ENCODE measurements at places on chromosomes 3 and 15. TPM values are rescaled to one million over a fixed set of nuclear protein-coding genes. Genes with fewer than 3 reads are reported as not detected.

FBLN2 gene
- total RNA-seq: 3.6 TPM

MESP2 gene
- 0.54 TPM for total RNA-seq

CCDC9B gene
- 20.2 TPM for total RNA-seq

RTP1 gene
- total RNA-seq: not detected

BLM gene
- total RNA-seq: 11.7 TPM

EPHA3 gene
- not detected for total RNA-seq

PLSCR4 gene
- 6.5 TPM for total RNA-seq

SERPINI1 gene
- 2.4 TPM for total RNA-seq

SLC22A14 gene
- total RNA-seq: 0.03 TPM

SHQ1 gene
- 17.5 TPM for total RNA-seq

GNL3 gene
- total RNA-seq: 148 TPM

ADGRG7 gene
- total RNA-seq: not detected

AKAP13 gene
- 57.8 TPM for total RNA-seq

ROBO2 gene
- total RNA-seq: not detected

DPP8 gene
- 19.9 TPM for total RNA-seq

GCSAM gene
- total RNA-seq: not detected

POPDC2 gene
- total RNA-seq: 0.25 TPM

SLC9C1 gene
- total RNA-seq: not detected

ZNF660 gene
- not detected for total RNA-seq

PIK3R4 gene
- 23.1 TPM for total RNA-seq

ANKUB1 gene
- total RNA-seq: 0.06 TPM

FBXO40 gene
- not detected for total RNA-seq

TTLL13 gene
- 0.09 TPM for total RNA-seq

PIF1 gene
- total RNA-seq: 19.2 TPM

LRRK1 gene
- total RNA-seq: 17.8 TPM

ZNF80 gene
- not detected for total RNA-seq

All from A549 treated with CORT108297 at 1 μM for 4 hours (cell line).